Panc1 (cell line): ENCODE measurements at places on chromosomes 3 and 15.
A peak's percentile ranks its signal among the peaks of the same experiment; 100 is the strongest.

DNA sequence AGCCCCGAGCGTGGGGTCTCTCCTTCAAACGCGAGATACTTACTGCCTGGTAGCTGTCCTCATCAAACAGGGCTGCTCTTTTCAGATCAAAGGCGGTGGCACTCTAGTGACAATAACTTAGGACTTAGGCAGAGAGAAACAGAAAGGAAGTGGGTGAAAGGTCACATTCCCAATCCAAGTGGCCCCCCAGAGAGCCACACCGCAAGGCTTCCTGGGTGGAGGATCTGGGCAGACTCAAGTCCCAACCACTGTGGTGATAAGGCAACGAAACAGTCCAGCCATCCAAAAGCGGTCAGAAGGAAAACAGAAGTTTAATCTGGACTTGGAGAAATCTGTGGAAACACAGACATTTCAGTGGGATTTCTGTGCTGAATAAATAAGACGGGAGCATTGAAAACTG is 227.2 kb downstream of the ADAMTS17 start:
- peaks cover 6% of the 10 kb centered on the region for H3K4me1 ChIP-seq
- no peak overlapping the region for H3K27ac ChIP-seq
- H3K36me3 ChIP-seq, result no peaks in the 10 kb centered on the region
- no peak overlapping the region for H3K4me3 ChIP-seq
- H3K27me3 ChIP-seq, result no peaks in the 10 kb centered on the region

DNA sequence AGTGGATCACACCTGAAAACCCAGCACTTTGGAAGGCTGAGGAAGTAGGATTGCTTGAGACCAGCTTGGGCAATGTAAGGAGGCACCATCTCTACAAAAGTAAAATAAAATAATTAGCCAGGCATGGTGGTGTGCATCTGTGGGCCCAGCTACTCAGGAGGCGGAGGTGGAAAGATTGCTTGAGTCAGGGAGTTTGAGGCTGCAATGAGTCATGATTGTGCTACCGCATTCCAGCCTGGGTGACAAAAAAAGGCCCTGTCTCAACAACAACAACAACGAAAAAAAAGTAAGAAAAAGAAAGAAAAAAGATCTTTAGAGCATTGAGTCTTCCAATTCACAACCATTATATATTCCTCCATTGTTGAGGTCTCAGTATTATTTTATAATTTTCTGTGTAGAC is 192.4 kb upstream of the DPH6 start:
- H3K4me3 ChIP-seq, result no peak overlapping the region
- no peak for DNase-seq
- H3K27me3 ChIP-seq, result no peaks in the 10 kb centered on the region
- no peaks in the 10 kb centered on the region for H3K4me1 ChIP-seq
- no peak overlapping the region for H3K27ac ChIP-seq

- no peak for DNase-seq
- peak overlapping the region; percentile 73 for H3K4me3 ChIP-seq
- H3K27ac ChIP-seq, result peak overlapping the region; percentile 91
Measured at GRCh38 chr15:63599401-63600000, 2.3 kb downstream of the FBXL22 start.

GRCh38 chr3:89046661-89047060 is 60.8 kb upstream of the EPHA3 start:
- H3K4me1 ChIP-seq, result no peaks in the 10 kb centered on the region
- no peaks in the 10 kb centered on the region for H3K36me3 ChIP-seq
- no peak overlapping the region for H3K4me3 ChIP-seq
- H3K27me3 ChIP-seq, result no peaks in the 10 kb centered on the region
- no peak overlapping the region for H3K27ac ChIP-seq

DNA sequence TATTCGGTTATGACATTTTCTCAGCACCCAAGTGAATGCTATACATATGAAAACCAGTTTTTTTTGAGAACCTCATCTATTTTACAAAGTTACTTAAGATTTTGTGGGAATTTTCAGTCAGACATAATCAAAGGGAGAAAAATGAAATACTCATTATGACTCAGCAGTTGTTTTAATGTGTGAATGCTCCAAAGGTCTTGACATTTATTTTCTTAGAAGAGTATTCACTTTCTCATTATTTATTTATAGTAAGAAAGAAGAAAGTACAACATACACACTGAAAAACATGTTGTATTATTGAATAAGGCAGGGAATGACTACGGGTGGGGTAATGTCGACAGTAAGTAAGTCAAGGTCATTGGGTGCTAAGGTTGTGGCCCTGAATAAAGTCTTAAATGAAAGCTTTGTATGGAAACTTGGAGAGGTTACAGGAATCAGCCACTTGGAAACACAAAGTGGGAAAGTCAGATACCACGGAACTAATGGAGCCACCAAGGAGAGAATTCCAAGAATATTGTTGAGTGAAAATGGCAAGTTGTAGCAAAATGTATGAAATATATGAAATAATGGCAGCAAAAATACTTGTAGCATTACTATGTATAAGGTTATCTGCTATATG is 844.5 kb downstream of the TBL1XR1 start:
- no peak overlapping the region for H3K4me3 ChIP-seq
- H3K27me3 ChIP-seq, result no peaks in the 10 kb centered on the region
- H3K36me3 ChIP-seq, result no peaks in the 10 kb centered on the region

GRCh38 chr3:192840143-192840836 is 77.4 kb downstream of the MB21D2 start:
- no peak overlapping the region for H3K4me3 ChIP-seq
- DNase-seq, result no peak

DNA sequence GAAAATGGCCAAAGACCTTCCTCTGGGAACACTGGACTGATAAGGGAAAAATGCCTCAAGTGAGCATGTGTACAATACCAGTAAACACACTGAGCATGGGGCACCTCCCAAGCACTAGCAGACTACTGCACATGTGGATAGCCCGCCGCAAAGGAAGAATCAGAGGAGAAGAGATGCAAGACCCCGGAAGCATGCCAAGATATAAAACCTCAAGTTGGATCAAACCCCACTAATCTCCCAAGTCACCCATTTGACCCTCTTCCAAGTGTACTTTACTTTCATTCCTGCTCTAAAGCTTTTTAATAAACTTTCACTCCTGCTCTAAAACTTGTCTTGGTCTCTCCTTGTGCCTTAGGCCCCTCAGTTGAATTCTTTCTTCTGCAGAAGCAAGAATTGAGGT is 121.1 kb upstream of the PLAAT1 start:
- 0 out of 2 replicates have a peak, but pooled peaks cover 3% of the 10 kb centered on the region for H3K27me3 ChIP-seq
- no peak overlapping the region for H3K27ac ChIP-seq
- H3K4me3 ChIP-seq, result no peak overlapping the region

- no peak for DNase-seq
- no peak overlapping the region for H3K4me3 ChIP-seq
- H3K27me3 ChIP-seq, result no peaks in the 10 kb centered on the region
- no peaks in the 10 kb centered on the region for H3K4me1 ChIP-seq
- H3K36me3 ChIP-seq, result no peaks in the 10 kb centered on the region
Measured at GRCh38 chr3:21259896-21260295, 491.1 kb downstream of the ZNF385D start.

- no peaks in the 10 kb centered on the region for H3K4me1 ChIP-seq
- no peaks in the 10 kb centered on the region; the same call in 1 of the 2 replicates for H3K27me3 ChIP-seq
- H3K4me3 ChIP-seq, result no peak overlapping the region
- DNase-seq, result no peak
Measured at GRCh38 chr3:10557250-10557649, 51.9 kb upstream of the ATP2B2 start.

- no peak overlapping the region for H3K27ac ChIP-seq
- no peaks in the 10 kb centered on the region for H3K27me3 ChIP-seq
- no peak for DNase-seq
- H3K36me3 ChIP-seq, result no peaks in the 10 kb centered on the region
Measured at GRCh38 chr3:174675406-174675805, 183.7 kb upstream of the NAALADL2 start.

DNA sequence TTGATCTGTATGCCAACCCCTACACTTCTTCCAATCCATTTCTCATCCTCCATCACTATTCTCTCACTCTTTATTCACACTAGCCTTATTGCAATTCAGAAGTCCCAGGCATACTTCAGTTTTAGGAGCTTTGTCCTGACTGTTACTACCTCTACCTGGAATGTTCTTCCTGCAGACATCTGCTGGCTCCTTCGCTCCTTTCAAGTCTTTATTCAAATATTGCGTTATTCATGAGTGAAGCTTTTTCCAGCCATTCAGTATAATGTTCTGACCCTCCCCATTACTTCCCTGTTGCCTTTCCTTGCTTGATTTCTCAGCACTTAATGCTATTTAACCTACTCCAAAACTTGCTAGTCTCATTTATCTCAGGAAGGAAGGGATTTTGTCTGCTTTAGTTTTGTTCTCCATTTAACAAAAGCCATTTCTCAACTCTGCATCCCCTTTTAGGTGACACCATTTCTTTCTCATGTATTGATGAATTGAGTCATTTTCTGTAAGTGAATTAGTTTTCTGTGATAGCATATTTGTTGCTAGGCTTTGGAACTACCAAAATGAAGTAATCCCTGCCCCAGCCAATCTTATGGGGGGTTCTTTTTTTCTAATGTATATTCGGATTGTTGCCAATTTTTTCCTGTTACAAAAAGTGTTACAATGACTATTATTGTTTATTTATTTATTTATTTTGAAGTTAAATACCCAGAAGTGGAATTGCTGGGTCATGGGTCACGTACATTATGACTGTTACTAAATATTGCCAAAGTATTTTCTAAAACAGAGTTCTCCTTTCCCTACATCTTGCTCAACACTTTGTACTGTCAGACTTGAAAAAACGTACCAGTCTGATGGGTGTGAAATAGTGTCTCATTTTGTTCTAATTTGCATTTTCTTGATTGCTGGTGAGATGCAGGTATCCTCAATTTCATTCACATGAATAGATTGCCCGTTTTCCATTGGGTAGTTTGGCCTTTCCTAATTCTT is 9.4 kb downstream of the ATP11B start:
- H3K27ac ChIP-seq, result no peak overlapping the region
- peaks cover 6% of the 10 kb centered on the region for H3K4me1 ChIP-seq
- no peak overlapping the region for H3K4me3 ChIP-seq

- H3K4me1 ChIP-seq, result peaks cover 47% of the 10 kb centered on the region
- H3K27ac ChIP-seq, result peak overlapping the region; percentile 100
- H3K4me3 ChIP-seq, result peak overlapping the region; percentile 86
Measured at GRCh38 chr3:149968216-149968615, 2.5 kb downstream of the PFN2 start.

GRCh38 chr15:56725386-56725785 is 7.9 kb downstream of the ZNF280D start:
- no peaks in the 10 kb centered on the region; the same call in 1 of the 2 replicates for H3K4me1 ChIP-seq
- no peak overlapping the region for H3K4me3 ChIP-seq
- H3K36me3 ChIP-seq, result no peaks in the 10 kb centered on the region
- no peaks in the 10 kb centered on the region for H3K27me3 ChIP-seq
- DNase-seq, result no peak

DNA sequence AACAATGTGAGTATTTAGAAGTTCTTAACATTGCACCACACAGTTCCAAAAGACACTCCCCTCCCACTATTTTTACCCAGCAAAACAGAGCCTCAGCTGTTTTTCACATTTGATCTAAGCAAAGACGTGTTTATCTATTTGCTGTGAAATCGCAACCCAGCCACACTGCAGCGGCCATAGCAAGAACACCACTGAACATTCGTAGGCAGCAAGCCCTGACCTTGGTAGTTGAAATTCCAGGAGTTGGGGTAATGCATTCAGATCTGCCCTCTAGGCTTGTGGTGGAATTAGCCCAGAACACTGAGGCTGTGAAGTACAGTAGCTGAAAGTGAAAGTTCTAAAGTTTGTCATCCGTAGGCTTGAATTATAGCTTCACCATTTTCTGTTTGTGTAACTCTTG is 17.1 kb upstream of the SLC24A5 start:
- H3K27ac ChIP-seq, result no peak overlapping the region
- DNase-seq, result no peak
- H3K27me3 ChIP-seq, result no peaks in the 10 kb centered on the region; the same call in 1 of the 2 replicates
- no peak overlapping the region for H3K4me3 ChIP-seq
- H3K4me1 ChIP-seq, result no peaks in the 10 kb centered on the region

GRCh38 chr3:69309814-69310213 is 76.1 kb downstream of the FRMD4B start:
- no peaks in the 10 kb centered on the region for H3K36me3 ChIP-seq
- no peak overlapping the region for H3K4me3 ChIP-seq
- no peak overlapping the region for H3K27ac ChIP-seq
- no peaks in the 10 kb centered on the region for H3K27me3 ChIP-seq
- no peak for DNase-seq

DNA sequence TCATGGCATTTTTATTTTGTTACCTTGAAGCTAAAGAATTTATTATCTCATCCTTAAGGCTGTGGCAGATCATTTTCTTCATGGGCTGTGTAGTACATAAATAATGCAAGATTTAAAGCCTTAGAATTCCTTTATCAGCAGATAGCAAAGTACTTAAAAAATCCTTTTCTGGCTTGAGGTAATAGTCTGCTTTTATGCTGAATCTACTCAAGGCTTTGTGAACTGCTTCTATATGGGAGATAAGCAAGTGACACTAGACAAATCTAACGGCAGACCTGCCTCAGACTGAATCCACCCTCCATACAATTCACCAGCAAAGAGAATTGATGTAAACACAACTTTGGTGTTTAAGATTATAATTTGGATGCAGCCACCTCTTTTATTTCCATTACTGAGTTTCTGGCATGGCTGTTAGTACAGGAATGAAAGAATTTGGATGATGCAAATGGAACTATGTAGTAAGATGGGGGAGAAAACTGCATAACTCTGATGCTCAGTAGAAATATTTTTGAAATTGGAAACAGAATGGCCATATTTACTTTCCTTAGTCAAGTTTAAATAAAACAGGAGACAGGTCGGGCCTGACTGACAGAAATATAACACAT is 1121.5 kb downstream of the NAALADL2 start:
- H3K36me3 ChIP-seq, result no peaks in the 10 kb centered on the region; the same call in 1 of the 2 replicates
- no peak overlapping the region for H3K4me3 ChIP-seq
- H3K4me1 ChIP-seq, result no peaks in the 10 kb centered on the region
- no peak overlapping the region for H3K27ac ChIP-seq

DNA sequence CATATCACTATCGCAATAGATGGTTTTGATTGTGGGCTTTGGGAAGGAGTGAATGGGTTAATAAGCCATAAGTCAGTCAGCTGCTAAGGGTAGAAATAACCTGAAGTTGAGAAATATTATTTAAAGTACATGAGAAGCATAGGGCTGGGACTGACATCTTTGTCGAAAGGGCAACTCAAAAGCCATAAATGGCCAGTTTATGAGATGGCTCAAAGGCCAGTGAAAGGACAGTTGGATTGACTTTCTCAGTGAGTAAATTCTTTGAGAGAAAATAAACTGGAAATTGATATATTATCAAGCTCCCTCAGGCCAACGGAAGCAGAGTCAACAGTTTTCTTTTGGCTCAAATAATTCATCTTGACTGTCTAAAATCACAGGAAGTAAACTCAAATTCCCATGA is 419.8 kb downstream of the NSUN3 start:
- DNase-seq, result no peak
- no peaks in the 10 kb centered on the region for H3K36me3 ChIP-seq
- no peak overlapping the region for H3K27ac ChIP-seq
- no peaks in the 10 kb centered on the region for H3K4me1 ChIP-seq

- no peaks in the 10 kb centered on the region for H3K27me3 ChIP-seq
- H3K4me1 ChIP-seq, result no peaks in the 10 kb centered on the region
- no peaks in the 10 kb centered on the region for H3K36me3 ChIP-seq
- no peak for DNase-seq
- H3K4me3 ChIP-seq, result no peak overlapping the region
- H3K27ac ChIP-seq, result no peak overlapping the region
Measured at GRCh38 chr3:36923523-36923943, 21.3 kb downstream of the TRANK1 start.
